ENCODE measurements at places on chromosomes 5 and 9.

DNA sequence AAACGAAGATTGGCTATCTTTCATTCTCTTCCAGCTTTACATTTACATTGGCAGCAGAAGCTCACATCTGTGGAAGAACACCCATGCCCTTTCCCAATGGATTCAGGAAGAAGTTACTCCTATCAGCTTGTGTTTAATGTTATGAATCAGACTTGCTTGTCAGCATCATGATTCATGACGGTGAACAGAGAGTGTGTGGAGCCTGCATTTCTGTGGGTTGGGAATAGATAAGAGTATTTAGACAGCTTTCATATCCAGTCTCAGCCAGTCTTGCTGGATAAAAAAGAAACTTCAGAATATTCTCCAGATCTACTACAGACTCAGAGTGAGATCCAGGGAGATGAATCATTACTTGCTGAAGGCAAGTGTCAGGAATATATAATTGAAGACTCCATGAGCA is 812.9 kb upstream of the ZNF608 start:
- DNase-seq = no peak

DNA sequence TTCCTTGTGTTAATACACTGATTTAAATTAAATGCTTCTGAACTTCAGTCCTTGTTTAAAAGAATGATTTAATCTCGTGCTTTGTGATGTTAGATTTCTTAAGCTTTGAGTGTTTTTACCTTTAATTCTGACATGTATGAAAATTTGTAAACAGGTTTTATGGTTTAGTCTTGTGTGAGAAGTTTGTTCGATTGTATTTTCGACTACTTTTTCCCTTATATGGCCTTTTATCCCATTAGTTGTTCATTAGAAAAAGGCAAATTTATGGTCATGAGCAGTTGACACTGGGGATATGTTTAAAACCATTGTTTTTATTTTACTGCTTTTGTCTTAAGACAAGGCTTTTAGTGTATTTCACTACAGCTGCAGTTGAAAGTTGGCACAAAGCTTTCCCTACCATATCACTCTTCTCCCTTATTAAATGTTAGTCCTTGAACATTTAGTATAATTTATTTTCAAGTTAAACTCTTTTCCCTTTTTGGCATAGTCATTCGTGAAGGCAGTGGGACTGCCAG is 3.3 kb downstream of the UBE2R2 start:
- no peak for DNase-seq

DNA sequence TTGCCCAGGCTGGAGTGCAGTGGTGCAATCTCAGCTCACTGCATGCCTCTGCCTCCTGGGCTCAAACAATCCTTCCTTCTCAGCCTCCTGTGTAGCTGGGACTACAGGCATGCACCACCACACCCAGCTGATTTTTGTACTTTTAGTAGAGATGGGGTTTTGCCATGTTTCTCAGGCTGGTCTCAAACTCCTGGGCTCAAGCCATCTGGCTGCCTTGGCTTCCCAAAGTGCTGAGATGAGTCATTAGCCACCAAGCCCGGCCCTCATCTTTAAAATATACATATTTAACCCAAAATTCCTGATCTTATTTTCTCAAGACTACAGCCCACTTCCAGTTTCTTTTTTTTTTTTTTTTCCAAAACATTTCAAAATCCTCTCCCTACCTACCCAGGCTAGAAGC is 31.7 kb upstream of the MINAR2 start:
- DNase-seq = no peak

- no peak for DNase-seq
Observed at GRCh38 chr5:82424211-82424610, 146.1 kb upstream of the RPS23 start.

GRCh38 chr5:143196601-143197259 is 206.8 kb downstream of the NR3C1 start:
- DNase-seq = no peak

GRCh38 chr5:10838038-10838437 is 77.0 kb upstream of the DAP start:
- no peak for DNase-seq

DNA sequence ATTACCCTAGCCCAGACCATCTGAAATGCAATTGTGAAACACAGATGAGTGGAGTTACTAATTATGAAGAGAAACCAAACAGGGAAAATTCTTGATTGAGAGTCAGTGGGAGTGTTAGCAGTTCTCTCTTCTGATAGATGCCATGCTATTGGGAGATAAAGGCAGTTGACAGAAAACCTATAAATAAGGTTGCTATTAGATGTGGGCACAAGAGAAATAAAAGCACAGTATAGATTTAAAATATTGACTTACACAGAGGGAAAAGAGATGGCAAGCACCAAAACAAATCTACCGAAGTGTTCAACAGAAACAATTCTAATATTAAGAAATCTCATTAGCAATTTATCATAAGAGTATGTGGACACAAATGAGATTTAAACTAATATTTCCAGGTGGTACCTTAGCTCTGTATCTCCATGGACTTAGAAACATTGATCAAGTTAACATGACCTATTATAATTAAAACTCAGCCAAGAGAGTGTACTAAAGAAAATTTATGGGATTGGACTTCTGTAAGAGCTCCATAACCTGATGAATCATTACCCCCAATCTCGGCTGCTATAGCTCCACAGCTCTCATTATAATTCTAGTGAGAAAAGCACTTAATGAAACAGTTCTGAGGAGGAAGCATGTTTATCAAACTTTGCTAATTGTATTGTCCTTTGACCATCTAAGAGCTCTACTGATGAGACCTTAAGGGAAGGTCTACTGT is 665.0 kb upstream of the RIOK2 start:
- DNase-seq = no peak

DNA sequence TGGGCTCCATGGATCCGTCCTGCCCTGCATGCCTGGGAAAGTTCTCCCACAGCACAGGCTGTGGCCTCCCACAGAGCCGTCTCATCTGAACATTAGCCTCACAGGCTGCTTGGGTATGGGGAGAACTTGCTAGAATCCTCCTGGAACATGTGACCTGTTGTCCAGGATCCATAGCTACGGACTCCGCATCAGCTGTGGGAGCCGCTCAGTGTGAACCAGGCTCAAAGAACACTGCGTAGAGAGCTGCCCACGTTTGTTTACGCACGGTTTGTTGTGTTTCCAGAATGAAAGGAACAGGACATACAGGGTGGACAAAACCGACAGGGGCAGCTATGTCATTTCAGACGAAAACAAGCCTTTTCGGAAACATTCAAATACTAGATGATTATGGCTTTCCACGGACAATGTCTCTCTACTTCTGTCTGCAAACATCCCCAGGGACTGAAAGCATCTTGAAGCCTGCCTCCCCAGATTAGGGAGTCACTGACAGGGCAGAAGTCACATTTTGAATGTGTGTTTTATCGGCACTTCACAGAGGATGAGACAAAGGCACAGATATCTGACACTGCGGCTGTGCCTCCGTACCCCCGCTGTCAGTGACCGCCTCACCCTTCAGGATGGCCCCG is 390.3 kb downstream of the GADD45G start:
- DNase-seq = no peak

DNA sequence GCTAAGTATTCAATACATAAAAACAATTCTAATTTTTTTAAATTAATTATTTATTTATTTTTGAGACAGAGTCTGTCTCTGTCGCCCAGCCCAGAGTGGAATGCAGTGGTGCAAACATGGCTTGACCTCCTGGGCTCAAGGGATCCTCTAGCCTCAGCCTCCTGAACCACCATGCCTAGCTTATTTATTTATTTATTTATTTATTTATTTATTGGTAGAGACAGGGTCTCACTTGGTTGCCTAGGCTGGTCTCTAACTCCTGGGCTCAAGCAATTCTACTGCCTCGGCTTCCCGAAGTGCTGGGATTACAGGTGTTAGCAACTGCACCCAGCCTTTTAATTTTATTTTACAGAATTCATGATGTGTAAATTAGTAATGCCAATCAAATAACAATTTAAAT is 33.7 kb upstream of the ZFYVE16 start:
- DNase-seq = no peak

DNA sequence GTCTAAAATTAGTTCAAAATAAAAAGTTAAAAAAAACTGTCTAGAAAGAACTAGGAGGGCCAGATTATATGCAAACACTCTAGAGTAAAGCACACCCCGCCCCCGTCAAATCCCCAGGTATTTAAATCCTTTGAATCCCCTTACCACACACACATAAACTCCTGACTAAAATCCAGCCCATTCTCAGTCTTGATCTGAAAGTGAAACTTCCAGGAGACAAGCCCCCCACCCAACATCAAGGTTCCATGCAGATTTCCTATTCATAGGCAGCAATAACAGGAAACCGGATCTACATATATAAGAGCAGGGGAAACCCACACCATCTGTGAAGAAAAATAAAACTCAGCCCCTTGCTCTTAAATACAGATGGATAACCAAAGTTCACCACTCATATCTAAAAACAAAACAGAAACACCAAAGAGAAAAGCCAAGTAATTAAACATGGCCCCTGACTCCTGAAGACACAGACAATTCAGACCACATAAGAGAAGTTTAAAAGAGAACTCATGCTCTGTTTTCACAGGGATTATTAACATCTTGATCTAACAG is 42.3 kb downstream of the MARCHF3 start:
- DNase-seq = no peak

DNA sequence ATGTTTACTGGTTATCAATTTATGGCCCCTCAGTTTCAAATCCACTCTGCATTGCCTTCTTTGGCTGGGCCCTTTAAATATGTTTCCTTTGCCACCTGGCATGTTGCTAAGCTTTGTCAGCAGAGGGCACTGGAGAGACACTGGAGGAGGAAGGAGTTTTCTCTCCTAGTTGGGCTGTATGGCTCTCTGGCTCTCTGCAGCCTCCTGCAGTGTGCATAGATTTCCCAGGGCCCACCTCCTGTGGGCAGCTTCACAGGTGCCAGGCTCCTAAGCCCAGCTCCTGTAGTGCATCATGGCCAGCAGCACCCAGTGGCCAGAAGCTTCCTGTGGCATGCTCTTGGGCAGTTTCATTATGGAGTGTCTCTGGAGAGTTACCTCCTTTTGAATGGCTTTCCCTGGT is 23.3 kb downstream of the CAVIN4 start:
- peak; percentile 1 for DNase-seq

Measured in stimulated activated naive CD4-positive, alpha-beta T cell treated with Interleukin-2 at 50 U/mL for 16 hours (primary cell).